ENCODE measurements at places on chromosomes 2 and 18.
A peak's percentile ranks its signal among the peaks of the same experiment; 100 is the strongest.

- DNase-seq: no peak
Measured at GRCh38 chr2:104481341-104481740, 372.6 kb upstream of the POU3F3 start.

DNA sequence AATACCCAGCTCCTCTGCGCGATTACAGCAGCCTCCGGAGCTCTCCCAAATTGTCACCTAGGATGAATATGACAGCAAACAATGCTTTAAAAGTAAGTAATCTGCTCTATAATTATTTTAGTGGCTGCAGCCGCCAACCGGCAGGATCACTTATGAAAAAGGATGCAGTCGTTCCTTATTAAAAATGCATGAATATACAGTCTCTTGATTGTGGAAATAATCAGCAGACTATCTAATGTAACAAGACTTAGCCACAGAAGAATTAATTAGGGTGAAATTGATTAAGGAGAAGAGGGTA lies 71.8 kb upstream of the STPG4 start:
- DNase-seq: no peak

GRCh38 chr2:157809212-157809611 lies 66.9 kb downstream of the ACVR1 start:
- DNase-seq: no peak

DNA sequence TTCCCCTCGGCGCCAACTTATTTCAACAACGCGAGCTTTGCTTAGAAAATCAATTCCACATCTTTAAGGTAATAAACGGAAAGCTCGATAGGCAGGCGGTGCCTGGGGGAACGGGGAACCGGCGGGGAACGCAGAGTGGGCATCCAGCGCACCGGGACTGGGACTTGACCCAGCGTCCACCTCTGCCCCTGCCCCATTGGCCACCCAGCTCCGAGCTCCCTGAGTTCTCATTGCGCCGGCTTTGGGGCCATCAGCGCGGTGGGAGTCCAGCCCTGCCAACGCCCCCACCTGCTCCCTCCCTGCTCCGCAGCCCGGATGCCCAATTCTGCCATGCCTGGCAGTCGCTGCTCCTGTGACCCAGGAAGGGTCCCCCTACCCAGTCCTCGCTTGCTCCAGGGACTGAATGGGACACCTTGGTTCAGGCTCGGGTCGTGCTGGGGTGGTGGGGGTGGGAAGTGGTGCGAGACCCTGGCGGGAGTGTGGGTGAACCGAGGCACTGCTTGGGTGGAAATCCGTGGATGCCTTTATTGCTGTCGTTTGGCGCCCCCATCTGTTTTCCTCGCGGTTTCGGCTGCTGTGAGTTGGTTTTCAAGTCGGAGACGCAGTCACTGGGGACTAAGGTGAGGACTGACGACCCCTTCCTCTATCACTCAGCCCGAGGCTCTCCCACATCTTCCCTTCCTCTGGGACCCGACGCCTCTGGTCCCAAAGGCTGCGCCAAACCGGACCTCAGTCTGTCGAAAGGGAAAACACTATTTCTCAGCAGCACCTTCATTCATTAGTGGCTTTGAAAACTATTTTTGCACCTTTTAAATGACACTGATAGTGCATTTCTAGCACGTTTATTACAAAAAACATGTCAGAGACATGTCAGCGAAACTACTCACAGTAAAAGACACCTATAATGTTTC lies 2.4 kb upstream of the EVX2 start:
- no peak for DNase-seq

DNA sequence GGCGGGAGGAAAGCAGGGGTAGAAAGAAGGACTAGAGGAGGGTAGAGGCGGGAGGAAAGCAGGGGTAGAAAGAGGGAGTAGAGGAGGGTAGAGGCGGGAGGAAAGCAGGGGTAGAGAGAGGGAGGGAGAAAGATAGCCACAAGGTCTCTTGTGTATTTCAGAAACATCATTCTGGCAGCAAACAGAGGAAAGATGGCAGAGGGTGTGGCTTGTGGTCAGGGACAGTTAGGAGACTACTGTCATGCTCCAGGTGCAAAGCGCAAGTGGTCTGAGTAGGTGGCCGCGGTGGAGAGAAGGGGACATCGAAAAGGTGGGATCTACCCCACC lies 82.4 kb upstream of the TAF1B start:
- no peak for DNase-seq

DNA sequence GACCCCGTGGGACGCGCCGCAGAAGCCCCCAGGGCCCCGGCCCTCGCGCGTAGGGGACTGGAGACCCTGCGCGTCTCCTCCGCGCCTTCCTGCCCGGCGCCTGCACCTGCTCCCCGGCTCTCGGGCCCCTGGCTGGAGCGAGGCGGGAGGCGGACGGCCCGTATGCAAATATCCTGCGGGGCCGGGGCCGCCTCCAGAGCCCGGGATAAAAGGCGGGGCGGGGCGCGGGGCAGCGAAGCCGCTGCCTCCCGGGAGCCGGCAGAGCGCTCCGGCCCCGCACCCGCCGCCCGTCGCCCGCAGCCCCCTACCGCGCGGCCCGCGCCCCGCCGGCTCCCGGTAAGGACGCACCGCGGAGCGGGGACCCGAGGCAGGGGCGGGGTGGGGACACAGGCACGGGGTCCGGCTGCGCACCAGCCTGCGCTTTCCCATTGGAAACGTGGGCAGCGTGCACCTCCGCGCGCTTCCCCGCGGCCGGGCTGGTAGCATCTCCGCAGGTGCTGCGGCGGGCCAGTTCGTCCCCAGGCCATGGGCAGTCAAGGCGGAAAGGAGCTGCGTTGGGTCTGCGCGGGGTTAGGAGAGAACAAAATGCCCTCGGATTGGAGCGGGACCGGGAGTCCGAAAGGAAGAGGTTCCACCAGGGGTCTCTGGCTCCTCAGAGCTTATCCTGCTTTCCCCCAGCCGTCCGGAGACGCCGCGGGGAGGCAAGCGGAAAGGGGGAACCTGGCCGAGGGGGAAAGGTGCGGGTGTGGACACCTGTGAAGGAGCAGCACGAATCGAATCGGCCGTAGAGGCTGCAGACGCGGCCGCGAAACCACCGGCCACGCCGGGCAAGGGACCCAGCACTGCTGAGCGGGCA lies at the start of gene ATP6V1C2:
Gene ATP6V1C2, plus strand, starts transcription at position 235 of the 856 bp plus-strand sequence. CDS start 1,220 bp downstream, outside the sequence.
- DNase-seq: no peak

- DNase-seq: no peak
Measured at GRCh38 chr2:96907115-96908041, 37.5 kb upstream of the SEMA4C start.

DNA sequence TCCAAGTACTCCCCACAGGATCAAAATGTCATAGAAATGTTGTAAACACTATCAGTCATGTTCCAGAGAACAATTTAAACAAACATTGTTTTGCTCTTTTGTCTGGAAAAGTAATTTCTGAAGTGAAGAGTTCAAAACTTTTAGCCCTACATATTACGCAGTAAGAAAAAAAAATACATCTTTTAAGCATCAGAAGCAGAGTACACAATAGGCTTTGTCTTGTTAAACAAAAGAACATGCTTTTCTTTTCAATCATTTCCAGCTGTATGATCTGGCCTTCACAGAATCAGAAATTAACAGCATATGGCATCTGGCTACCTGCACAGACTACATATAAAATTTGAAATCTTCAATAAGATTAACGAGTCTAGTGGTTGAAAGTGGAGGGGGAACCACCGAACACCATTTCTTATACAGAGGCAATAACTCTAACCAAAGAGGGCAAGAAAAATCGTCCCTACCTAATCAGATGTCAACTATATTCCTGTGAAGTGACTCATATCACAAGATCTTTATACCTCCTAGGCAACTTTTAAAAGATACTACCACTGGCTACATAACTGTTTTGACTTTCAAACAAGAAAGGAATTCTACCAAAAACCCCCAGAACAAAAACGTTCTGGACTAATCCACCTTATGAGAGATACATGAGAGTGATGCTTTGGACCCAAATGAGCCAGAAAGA lies 149.3 kb downstream of the EXOC6B start:
- DNase-seq: no peak

GRCh38 chr2:74457129-74457548 lies 1.1 kb upstream of the WBP1 start:
- DNase-seq: no peak

GRCh38 chr2:133352719-133353118 lies 215.5 kb downstream of the NCKAP5 start:
- no peak for DNase-seq

DNA sequence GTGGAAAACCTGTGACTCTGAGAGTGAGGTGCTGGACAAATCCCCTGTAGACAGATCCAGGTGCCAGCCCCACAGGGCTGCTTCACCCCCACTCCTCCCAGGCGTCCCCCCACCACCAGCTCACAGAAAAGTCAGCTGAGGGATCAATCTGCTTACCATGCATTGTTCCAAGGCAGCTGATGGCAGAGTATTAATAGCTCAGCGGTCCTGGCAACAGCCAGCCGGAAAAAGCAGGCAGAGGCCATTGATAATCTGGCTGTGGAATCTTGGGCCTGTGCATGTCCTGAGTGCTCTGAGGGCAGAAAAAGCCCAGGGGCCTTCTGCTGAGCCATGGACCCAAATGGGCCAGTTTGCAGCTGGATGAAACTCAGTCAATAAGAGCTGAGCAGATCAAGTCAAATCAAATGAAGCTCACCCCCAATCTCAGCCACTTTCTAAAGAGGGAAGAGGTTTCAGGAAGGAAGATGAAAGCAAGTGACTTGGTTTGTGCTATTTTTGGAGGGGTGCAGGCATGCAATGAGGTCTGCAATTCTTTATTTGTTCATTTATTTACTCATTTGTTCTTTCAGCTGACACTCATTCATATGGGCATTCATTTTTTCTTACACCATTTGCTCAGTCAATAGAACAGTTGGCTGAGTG lies 63.4 kb downstream of the GYPC start:
- DNase-seq: no peak

DNA sequence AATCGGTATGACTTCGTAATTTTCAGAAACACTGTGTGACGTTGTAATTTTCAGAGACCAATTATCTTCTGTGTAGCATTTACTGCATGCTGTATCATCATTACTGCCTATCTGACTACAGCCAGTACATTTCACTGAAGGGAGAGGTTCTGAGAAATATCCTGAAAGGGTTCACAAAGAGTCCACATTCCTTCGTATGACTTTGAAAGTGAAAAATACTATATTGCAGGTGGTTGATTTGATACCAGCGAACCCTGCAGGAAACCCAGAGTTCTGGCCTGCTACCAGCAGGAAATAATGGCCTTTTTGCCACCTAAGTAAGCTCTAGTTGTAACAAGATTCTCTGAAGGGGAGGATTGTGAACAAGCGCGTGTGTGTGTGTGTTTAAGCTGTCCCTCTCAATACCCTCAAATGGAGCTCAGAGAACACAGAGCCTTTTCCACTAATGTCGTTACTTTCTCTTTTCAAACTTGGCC lies 155.5 kb downstream of the ARHGAP28 start:
- no peak for DNase-seq

GRCh38 chr2:197205585-197206215 lies 104.9 kb downstream of the ANKRD44 start:
- no peak for DNase-seq

- no peak for DNase-seq
Measured at GRCh38 chr2:179311101-179311500, 46.5 kb upstream of the SESTD1 start.

- peak; percentile 44 for DNase-seq
Measured at GRCh38 chr2:172427256-172427989, at the start of gene ITGA6. TSS of gene ITGA6 (plus strand) at chr2:172427586.

GRCh38 chr2:28648671-28649395 lies 102.8 kb upstream of the PPP1CB start:
- DNase-seq: no peak

GRCh38 chr2:112290088-112290487 lies 14.7 kb downstream of the ZC3H6 start:
- DNase-seq: no peak

- no peak for DNase-seq
Measured at GRCh38 chr2:43787895-43788294, 14.1 kb downstream of the DYNC2LI1 start.

- no peak for DNase-seq
Measured at GRCh38 chr2:223759569-223760430, 77.6 kb downstream of the AP1S3 start.

- peak; percentile 19 for DNase-seq
Measured at GRCh38 chr18:63518178-63519012, 23.8 kb upstream of the SERPINB12 start.

- DNase-seq: no peak
Measured at GRCh38 chr2:201070948-201071478, 458 bp downstream of the HYCC2 start.

DNA sequence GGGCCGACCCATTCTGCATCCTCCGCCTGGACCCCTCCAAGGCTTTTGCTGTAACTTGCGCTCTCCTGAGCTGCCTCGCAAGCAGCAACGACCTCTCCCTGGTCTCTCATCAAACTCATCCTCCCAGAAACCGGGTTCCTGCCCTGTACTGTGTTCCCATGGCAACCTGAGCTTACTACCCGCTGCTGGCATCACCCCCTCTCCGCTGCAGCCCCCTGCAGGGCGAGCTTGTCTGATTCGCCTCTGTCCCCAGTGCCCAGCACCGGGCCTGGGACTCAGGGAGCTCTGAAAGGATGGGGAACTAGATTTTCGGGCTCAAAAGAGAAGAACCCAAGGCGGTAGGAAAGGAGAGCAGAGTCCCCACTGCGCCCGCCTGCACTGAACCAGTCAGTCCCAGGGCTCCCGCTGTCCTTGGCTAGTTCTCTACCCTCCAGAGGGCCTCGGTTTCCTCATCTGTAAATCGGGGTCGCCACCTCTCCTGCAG lies 463 bp downstream of the HS1BP3 start:
- no peak for DNase-seq

- DNase-seq: no peak
Measured at GRCh38 chr2:28277466-28277865, 115.2 kb upstream of the FOSL2 start.

DNA sequence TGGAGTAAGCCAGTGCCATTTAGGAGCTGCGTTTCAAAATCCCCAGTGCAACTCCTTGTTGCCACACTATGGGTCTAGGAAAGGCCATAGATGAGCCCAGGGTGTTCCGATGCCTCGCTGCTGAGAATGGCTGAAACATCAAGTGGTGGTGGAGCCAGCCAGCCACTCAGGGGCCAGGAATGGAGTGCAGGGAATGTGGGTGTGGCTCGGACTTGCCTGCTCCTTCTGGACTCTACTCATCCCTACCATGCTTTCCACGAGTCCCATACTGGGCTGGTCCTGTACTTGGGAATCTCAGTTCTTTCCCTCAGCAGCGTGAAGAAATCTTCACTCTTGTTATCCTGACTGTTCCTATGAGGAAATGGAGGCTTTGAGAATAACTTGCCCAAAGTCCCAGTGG lies 143.5 kb downstream of the INSIG2 start:
- DNase-seq: no peak

DNA sequence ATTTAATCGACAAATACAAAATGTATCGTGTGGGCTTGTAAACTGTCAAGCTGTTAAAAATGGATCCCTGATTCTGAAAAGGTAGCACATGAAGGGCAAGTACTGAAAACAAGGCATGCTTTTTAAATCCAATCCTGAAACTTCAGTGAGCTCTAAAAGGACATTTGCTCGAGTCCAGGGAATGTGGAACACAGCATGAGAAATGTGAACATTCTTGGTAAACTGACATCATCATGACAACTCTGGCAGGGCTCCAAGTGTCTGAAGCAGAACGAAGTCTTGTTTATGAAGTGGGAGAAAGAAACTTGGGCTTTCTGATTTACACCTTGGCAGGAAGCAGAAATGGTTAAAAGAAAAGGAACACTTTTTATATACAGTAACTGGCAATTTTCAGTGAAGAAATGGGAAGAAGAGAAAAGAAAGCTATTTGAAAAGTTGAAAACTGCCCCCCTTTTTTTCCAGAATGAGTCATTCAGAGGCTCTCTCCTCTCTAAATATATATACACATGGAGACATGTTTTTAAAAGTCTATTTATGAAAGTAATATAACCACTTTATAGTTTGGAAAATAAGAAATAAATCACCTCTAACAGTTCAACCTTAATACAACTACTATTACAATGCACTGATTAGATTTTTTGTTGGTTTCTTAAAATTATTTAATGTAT lies 120.8 kb downstream of the GAREM1 start:
- DNase-seq: no peak
